ENCODE measurements at places on chromosomes 11 and 22. TPM values are rescaled to one million over a fixed set of nuclear protein-coding genes. Genes with fewer than 3 reads are reported as not detected.

MFRP gene
- not detected for total RNA-seq

LRRC56 gene
- 9.4 TPM for total RNA-seq

TRPC6 gene
- total RNA-seq = 1.5 TPM

SYT13 gene
- 154 TPM for total RNA-seq

OR52E2 gene
- not detected for total RNA-seq

NUP160 gene
- total RNA-seq = 26.1 TPM

PKNOX2 gene
- total RNA-seq = 5.1 TPM

OR52A1 gene
- total RNA-seq = not detected

PARVG gene
- 23.3 TPM for total RNA-seq

CLMP gene
- total RNA-seq = 53.9 TPM

TRIM49C gene
- not detected for total RNA-seq

TLCD5 gene
- 9.8 TPM for total RNA-seq

MTMR2 gene
- 40.2 TPM for total RNA-seq

PRODH gene
- total RNA-seq = 5.8 TPM

MS4A6E gene
- not detected for total RNA-seq

POLR3H gene
- total RNA-seq = 26.0 TPM

SCGB1D4 gene
- not detected for total RNA-seq

NXPE1 gene
- not detected for total RNA-seq

ALDH3B2 gene
- total RNA-seq = 0.63 TPM

TMPRSS4 gene
- total RNA-seq = 180 TPM

ZNF70 gene
- total RNA-seq = 6.8 TPM

GGTLC2 gene
- not detected for total RNA-seq

DPAGT1 gene
- 65.9 TPM for total RNA-seq
